Camera-type eye (tissue), 1 donor: ENCODE measurements at places on chromosomes 6 and 20. TPM values are rescaled to one million over a fixed set of nuclear protein-coding genes. Genes with fewer than 3 reads are reported as not detected.

TMEM244 gene
- total RNA-seq: 40.6 TPM

ADGB gene
- total RNA-seq: 3.1 TPM

PLCB1 gene
- 46.4 TPM for total RNA-seq

PNPLA1 gene
- total RNA-seq: 0.16 TPM

ADGRB3 gene
- total RNA-seq: 45.9 TPM

DLK2 gene
- total RNA-seq: 2.6 TPM

PI3 gene
- not detected for total RNA-seq

COMMD7 gene
- 31.9 TPM for total RNA-seq

HCRTR2 gene
- 1.5 TPM for total RNA-seq

SCRT2 gene
- 4.3 TPM for total RNA-seq

ID1 gene
- total RNA-seq: 143 TPM

CFAP206 gene
- 3.4 TPM for total RNA-seq
